ENCODE measurements at places on chromosomes 3 and 15. TPM values are rescaled to one million over a fixed set of nuclear protein-coding genes. Genes with fewer than 3 reads are reported as not detected.

The PLSCR5 gene
- total RNA-seq: not detected

DNA sequence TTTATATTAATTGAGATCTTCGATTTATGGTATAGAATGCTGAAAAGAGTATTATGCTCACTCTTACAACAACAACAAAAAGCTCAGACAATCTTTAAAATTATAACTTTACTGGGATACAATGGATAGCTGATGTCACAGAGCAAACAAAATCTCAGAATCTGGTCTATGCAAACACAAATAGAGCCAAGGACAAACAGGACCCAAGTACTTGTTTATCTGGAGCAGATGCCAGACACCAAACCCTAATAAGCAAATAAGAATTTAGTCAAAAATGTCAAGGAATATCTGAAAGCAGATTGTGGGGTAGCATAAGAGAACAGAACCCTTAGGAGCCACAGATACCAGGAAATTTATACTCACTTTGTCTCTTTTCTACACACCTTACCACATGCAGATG is 302.2 kb downstream of the CGGBP1 start:
- no peaks in the 10 kb centered on the region for H3K36me3 ChIP-seq
- H3K27ac ChIP-seq: no peak overlapping the region
- no peaks in the 10 kb centered on the region for H3K27me3 ChIP-seq
- DNase-seq: no peak
- H3K4me3 ChIP-seq: no peak overlapping the region

GRCh38 chr3:12357456-12357855 is 68.6 kb downstream of the PPARG start:
- no peaks in the 10 kb centered on the region for H3K27me3 ChIP-seq
- no peaks in the 10 kb centered on the region for H3K4me1 ChIP-seq
- no peaks in the 10 kb centered on the region for H3K36me3 ChIP-seq
- no peak overlapping the region for H3K27ac ChIP-seq
- no peak overlapping the region for H3K4me3 ChIP-seq
- DNase-seq: no peak

The AMOTL2 gene
- total RNA-seq: 74.6 TPM

The ITIH1 gene
- not detected for total RNA-seq

DNA sequence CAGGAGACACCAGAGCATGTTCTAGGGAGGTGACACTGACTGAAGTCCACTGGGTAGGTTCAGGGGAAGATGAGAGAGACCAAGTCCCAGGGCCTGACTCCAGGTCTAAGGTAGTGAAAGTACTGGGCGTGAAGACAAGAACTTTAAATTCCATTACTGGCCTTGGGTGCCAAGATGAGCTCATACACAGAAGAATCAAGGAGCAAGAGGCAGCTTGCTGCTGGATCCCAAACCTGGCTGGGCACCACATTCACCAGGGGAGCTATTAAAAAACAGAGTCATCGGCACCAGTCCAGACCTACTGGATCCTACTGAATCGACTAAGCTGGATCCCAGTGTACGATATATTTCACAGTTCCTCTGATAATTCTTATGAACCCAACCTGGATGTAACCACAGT is 42.1 kb upstream of the ATG7 start:
- no peak for DNase-seq
- H3K36me3 ChIP-seq: no peaks in the 10 kb centered on the region

- no peak for DNase-seq
- no peak overlapping the region for H3K4me3 ChIP-seq
- peaks cover 3% of the 10 kb centered on the region for H3K4me1 ChIP-seq
Observed at GRCh38 chr15:49987198-49987785, 131.7 kb downstream of the ATP8B4 start.

The USP50 gene
- not detected for total RNA-seq

DNA sequence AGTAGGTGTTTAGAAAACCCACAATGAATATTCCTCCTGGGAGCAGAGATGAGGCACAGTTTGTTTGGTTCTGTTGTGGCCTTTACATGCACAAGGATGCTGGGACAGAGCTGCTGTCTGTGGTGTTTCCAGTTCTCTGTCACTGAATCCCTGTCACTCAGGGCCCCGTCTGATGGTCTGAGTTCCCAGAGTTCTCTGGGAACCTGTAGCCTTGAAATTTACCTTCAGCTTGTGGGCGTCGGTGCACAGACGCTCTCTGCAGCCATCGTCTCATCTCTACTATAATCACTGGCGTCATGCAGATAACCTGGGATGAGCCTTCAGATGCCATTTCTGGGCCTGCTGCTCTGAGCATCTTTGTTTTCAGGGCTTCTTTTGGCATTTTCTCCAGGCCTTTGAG is 81.9 kb downstream of the LRRK1 start:
- no peak overlapping the region for H3K4me3 ChIP-seq
- H3K4me1 ChIP-seq: peaks cover 2% of the 10 kb centered on the region
- DNase-seq: no peak
- no peaks in the 10 kb centered on the region for H3K36me3 ChIP-seq
- no peak overlapping the region for H3K27ac ChIP-seq
- H3K27me3 ChIP-seq: no peaks in the 10 kb centered on the region

- no peak overlapping the region for H3K4me3 ChIP-seq
- no peak for DNase-seq
- no peak overlapping the region for H3K27ac ChIP-seq
Observed at GRCh38 chr3:45657853-45658252, 31.3 kb upstream of the SACM1L start.

GRCh38 chr3:53485675-53486403 is 8.6 kb upstream of the CACNA1D start:
- H3K4me1 ChIP-seq: no peaks in the 10 kb centered on the region
- no peak overlapping the region for H3K27ac ChIP-seq
- no peaks in the 10 kb centered on the region for H3K27me3 ChIP-seq
- H3K36me3 ChIP-seq: no peaks in the 10 kb centered on the region

GRCh38 chr3:69881051-69881450 is 118.5 kb upstream of the SAMMSON start:
- no peak overlapping the region for H3K4me3 ChIP-seq
- no peaks in the 10 kb centered on the region for H3K36me3 ChIP-seq
- no peak for DNase-seq
- no peaks in the 10 kb centered on the region for H3K4me1 ChIP-seq

GRCh38 chr3:90025019-90025418 is 917.6 kb downstream of the EPHA3 start:
- no peak overlapping the region for H3K27ac ChIP-seq
- no peaks in the 10 kb centered on the region for H3K36me3 ChIP-seq
- H3K4me3 ChIP-seq: no peak overlapping the region
- DNase-seq: no peak

The MASP1 gene
- total RNA-seq: 328 TPM

DNA sequence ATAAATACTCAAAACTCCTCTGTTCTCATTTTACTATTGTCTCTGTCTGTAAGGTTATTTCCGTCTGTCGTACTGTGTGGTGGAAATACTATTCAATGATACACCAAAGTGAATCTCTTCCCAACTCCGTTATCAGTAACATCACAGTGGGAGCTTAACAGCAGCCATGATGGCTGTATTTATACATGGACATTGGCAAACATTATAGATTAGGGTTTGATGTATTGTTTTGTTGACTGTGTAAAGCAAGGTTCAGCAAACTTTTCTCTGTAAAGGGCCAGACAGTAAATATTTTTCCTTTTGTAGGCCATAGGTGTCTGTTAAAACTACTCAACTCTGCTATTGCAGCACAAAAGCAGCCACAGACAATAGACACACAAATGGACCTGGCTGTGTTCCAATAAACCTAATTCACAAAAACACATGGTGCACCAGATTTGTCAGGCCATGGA is 23.2 kb downstream of the LIPC start:
- no peak overlapping the region for H3K27ac ChIP-seq
- no peak overlapping the region for H3K4me3 ChIP-seq
- no peak for DNase-seq
- H3K36me3 ChIP-seq: no peaks in the 10 kb centered on the region
- H3K4me1 ChIP-seq: peaks cover 12% of the 10 kb centered on the region

DNA sequence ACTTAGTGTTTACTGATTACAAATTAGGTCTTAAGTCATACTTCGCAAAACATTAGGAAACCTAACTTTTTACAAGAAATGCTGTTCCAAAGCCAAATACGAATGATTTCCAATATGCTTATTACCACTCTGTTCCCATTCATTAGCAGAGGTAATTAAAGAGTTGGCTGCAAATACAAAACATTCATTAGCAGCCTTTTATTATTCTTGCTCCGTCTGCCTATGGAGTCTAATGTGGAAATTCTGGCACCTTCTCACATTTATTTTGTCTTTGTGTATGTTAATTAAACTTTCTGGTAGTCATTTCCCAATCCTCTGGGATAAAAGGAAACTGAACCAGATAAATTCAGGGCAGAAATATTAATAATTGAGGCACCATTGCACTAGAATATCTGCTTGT is 689.0 kb downstream of the PLOD2 start:
- no peaks in the 10 kb centered on the region for H3K27me3 ChIP-seq
- no peaks in the 10 kb centered on the region for H3K36me3 ChIP-seq
- no peak for DNase-seq
- no peaks in the 10 kb centered on the region for H3K4me1 ChIP-seq
- H3K4me3 ChIP-seq: no peak overlapping the region

- H3K27ac ChIP-seq: no peak overlapping the region
- no peak overlapping the region for H3K4me3 ChIP-seq
- H3K36me3 ChIP-seq: no peaks in the 10 kb centered on the region
Observed at GRCh38 chr3:38645076-38645475, 4.4 kb downstream of the SCN5A start.

DNA sequence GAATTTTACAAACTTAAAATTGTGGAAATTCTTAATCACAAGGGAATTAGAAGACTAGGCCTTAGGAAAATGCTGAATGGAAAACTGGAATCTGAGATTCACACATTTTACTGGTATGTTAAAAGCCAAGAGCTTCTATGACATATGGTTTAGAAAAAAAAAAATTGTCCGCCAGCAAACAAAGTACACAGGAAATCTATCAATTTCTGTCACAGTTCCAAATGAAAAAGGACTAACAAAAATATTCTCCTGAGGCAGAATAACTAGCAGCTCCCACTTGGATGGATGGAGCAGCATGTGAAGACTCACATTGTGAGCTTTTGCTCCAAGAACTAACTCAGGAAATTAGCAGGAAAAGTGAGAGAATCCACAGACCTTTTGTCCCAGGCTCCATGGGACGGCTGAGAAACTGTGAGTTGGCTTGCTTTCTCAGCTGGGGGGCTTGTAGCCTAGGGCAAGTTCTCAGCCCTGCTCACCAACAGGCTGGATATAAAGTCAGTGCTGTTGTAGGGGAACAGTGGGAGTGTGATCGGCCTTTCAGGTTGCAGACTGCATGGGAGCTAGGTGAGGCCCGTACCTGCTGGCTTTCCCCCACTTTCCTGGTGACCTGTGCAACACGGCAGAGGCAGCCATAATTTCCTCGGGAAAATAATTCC is 731.1 kb upstream of the SGO1 start:
- no peak overlapping the region for H3K27ac ChIP-seq
- no peaks in the 10 kb centered on the region for H3K36me3 ChIP-seq
- H3K4me1 ChIP-seq: no peaks in the 10 kb centered on the region
- no peak overlapping the region for H3K4me3 ChIP-seq
- no peaks in the 10 kb centered on the region for H3K27me3 ChIP-seq

GRCh38 chr3:55873523-55874254 is 386.6 kb upstream of the WNT5A start:
- no peak overlapping the region for H3K4me3 ChIP-seq
- H3K4me1 ChIP-seq: no peaks in the 10 kb centered on the region
- H3K36me3 ChIP-seq: no peaks in the 10 kb centered on the region
- H3K27me3 ChIP-seq: no peaks in the 10 kb centered on the region
- H3K27ac ChIP-seq: no peak overlapping the region

DNA sequence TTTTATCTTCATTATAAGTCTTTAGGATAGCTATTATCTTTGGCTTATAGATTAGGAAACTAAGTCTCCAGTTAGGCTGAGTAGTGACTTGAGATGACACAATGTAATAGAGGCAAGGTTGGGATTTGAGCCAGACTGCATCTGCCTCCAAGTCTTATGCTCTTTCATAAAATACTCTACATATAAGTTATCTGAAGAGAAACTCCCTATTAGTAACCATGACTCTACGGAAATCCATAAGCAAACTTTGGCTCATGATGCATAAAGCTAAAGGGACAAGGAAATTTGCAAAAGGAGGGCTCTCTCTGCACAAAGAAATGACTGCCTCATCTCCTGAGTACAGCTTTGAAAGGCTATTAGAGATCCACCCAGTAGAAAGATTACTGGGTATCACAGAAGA is 77.6 kb upstream of the FRMD4B start:
- no peak overlapping the region for H3K27ac ChIP-seq
- H3K4me1 ChIP-seq: no peaks in the 10 kb centered on the region
- H3K36me3 ChIP-seq: no peaks in the 10 kb centered on the region
- H3K4me3 ChIP-seq: no peak overlapping the region

DNA sequence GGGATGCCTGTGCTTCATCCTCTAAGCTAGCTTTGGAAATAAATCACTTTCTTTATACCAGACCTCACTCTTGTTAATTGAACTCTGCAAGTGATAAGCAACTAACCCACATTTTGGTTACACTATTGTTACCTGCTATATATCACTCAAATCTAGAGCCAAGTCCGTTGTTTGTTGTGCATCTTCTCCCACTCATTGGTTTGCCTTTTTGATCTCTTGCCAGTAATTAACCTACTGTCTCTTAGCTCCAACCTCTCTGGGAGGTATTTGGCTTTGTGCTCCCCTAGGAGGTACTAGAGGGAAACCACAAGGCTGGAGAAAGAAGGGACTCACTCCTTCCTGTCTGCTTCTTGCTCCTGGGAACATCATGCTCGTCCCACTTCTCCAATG is 12.8 kb upstream of the CRBN start:
- DNase-seq: no peak
- no peak overlapping the region for H3K4me3 ChIP-seq
- no peaks in the 10 kb centered on the region for H3K4me1 ChIP-seq
- H3K36me3 ChIP-seq: no peaks in the 10 kb centered on the region
- H3K27me3 ChIP-seq: no peaks in the 10 kb centered on the region

DNA sequence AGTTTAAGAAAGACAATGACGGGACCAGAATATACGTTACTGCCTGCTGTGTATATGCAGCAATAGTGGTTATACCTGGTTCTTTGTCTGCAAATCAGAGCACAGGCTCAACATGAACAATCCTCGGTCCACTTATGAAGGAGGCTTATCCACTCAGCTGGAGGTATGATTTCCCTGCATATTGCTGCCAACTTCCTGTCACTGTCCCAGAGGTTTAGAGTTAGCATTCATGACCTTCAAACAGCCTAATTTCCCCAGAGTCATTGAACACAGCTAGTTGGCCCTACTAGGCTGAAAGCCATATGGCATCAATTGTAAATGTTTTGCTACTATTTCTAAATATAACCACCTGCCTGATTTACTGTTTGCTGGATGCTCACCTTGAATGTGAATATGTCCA is 224.9 kb upstream of the ZNF717 start:
- DNase-seq: no peak
- H3K36me3 ChIP-seq: no peaks in the 10 kb centered on the region
- no peak overlapping the region for H3K4me3 ChIP-seq
- no peaks in the 10 kb centered on the region for H3K4me1 ChIP-seq
- no peaks in the 10 kb centered on the region for H3K27me3 ChIP-seq

The WWTR1 gene
- total RNA-seq: 13.7 TPM

DNA sequence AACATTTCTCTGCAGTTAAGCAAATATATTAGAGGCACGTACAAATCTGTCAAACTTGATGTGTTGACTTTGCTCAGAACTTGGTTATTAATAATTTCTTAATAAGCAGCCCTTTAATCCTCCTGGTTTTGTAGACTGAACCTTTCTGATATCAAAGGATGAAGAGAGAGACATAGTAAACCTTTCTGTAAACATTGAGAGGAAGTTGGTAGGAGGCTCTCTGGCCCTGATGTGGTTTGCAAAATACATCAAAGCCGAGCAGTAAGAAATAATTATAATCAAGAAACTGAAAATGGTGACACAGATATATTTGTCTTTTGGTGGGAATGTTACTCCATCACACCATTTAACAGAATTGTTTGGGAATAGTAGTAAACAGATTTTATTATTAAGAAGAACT is 111.9 kb downstream of the OXSM start:
- no peaks in the 10 kb centered on the region for H3K27me3 ChIP-seq
- H3K36me3 ChIP-seq: no peaks in the 10 kb centered on the region
- no peak for DNase-seq
- no peak overlapping the region for H3K4me3 ChIP-seq

Data from fibroblast of lung (primary cell).